Activated T-helper 9 cell treated with anti-CD3 and anti-CD28 coated beads, Interleukin-2, amount 50 U/mL, for 16 hours (primary cell): ENCODE measurements at places on chromosomes 16 and 17.

- DNase-seq: peak; percentile 16
These were observed 13.2 kb downstream of the COPZ2 start for GRCh38 chr17:48024149-48025039.

- no peak for DNase-seq
These were observed 12.4 kb upstream of the P2RX5 start for GRCh38 chr17:3708366-3708765.

DNA sequence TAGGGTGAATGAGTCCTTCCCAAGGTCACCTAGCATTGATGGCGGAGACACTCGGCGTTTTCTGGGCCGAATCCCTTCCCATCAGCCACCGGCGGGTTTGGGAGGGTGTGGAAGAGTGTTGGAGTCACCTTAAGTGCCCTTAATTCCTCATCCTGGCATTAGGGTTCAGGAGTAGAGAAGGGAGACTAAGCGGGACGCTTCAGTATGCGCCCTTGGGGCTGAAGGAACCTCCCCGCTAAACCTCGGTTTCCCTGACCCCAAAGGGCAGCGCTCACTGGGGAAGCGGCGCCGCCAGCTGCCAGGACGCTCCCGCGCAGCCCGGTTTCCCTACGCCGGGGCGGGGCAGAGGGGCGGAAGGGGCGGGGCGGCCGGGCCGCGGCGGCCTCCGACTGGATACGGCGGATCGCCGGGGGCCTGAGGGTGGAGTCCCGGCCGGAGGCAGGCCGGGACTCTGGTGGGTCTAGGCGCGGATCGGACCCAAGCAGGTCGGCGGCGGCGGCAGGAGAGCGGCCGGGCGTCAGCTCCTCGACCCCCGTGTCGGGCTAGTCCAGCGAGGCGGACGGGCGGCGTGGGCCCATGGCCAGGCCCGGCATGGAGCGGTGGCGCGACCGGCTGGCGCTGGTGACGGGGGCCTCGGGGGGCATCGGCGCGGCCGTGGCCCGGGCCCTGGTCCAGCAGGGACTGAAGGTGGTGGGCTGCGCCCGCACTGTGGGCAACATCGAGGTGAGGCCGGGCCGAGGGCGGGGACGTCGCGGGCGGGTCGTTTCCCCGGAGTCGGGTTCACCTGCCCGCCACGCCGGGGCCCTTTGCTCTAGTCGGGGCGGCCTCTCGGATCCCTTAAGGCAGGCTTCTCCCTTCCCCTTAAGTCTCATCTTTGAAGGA, at the start of gene DHRS11:
Gene DHRS11, plus strand, starts transcription at position 446 of the 882 bp plus-strand sequence. Its CDS starts 131 bp downstream, at position 577.
- DNase-seq: peak; percentile 72

DNA sequence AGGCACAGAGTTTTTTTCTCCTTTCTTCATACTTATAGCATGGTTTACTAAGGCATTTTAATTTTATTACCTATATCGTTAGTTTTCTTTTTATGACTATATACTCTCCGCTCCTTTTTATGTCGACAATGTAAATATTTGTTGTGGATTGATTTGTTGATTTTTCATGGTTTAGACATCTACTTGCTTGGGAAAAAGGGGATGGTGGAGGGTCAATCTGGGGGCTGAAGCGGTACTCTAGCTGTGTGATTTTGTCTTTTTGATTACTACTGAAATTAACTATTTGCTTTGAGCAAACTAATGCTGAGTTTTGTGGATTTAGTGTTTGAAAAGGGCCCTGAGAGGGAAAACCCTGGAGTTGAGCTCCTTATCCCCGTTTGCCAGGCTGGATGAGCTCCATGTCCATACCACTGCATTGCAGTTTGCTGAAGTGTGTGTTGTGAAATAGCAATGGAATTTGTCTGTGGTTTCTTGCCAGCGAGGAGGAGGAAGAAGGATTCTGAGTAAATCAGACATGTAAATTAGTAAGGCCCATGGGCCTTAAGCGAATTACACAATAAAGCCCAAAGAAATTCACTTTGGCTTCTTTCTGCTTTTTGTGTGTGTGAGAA, 72.0 kb downstream of the FTO start:
- no peak for DNase-seq

- no peak for DNase-seq
These were observed 2.5 kb upstream of the GINS3 start for GRCh38 chr16:58389724-58390123.

- DNase-seq: peak; percentile 91
These were observed 6.6 kb upstream of the SMARCD2 start for GRCh38 chr17:63848834-63849689.

DNA sequence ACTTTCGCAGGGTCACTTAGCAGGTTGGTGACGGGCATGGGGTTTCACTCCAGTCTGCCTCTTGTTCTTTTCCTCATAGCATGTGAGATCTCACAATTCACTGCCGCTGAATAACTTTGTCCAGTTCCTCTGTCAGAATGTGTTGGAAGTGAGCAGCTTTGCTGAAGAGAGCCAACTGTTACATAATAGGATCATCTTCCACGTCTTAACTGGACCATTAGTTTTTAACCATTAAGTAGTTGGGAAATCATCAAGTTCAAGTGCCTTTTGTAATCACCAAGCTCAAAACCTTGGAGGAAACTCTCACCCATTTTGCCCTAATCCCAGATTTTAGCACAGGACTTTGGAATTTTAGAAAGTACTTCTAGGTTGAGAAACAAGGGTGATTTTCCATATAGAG, 290.6 kb downstream of the WWOX start:
- no peak for DNase-seq

GRCh38 chr16:64011650-64012049, 1110.2 kb downstream of the CDH11 start:
- no peak for DNase-seq

- DNase-seq: peak; percentile 14
These were observed 1.5 kb upstream of the GSE1 start for GRCh38 chr16:85611444-85612190.

GRCh38 chr17:57873261-57874057, 23.6 kb upstream of the MRPS23 start:
- no peak for DNase-seq

DNA sequence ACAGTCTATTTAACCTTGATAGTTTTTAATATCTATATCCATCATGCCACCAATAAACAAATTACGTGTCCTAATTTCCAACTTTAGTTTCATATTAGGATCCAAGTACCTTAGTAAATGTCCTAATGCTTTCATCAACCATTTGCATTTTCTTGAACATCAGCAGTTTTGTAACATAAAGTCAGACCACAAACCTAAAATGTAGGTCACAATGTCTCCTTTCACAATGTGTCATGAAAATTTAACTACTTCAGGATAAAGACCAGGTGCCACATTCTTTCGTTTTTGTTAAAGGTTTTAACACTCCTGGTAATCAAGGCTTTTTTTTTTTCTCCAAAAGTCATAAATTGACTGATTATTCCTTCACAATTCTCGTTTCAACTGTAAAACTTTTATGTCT, 310.7 kb upstream of the PMFBP1 start:
- DNase-seq: no peak

DNA sequence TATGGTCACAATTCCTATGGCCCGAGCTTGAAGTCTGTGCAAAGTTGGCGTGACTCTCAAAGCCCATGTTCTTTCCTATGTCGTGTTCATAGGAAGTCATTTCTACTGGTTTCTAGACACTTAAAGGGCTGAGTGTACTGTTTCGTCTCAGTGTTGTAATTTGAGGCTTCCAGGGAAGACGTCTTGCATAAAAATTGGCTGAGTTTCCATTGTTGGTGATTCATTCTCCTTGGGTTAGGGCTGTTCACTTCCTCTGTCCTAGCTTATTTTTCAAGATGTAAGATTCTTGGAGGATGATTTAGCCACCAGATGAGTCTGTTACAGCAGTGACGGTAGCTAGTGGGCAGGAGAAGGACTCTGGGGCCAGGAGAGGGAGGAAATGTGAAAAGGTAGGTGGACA, 43.1 kb downstream of the PIK3R5 start:
- no peak for DNase-seq

GRCh38 chr17:30933966-30934365, 12.2 kb downstream of the ADAP2 start:
- DNase-seq: no peak

DNA sequence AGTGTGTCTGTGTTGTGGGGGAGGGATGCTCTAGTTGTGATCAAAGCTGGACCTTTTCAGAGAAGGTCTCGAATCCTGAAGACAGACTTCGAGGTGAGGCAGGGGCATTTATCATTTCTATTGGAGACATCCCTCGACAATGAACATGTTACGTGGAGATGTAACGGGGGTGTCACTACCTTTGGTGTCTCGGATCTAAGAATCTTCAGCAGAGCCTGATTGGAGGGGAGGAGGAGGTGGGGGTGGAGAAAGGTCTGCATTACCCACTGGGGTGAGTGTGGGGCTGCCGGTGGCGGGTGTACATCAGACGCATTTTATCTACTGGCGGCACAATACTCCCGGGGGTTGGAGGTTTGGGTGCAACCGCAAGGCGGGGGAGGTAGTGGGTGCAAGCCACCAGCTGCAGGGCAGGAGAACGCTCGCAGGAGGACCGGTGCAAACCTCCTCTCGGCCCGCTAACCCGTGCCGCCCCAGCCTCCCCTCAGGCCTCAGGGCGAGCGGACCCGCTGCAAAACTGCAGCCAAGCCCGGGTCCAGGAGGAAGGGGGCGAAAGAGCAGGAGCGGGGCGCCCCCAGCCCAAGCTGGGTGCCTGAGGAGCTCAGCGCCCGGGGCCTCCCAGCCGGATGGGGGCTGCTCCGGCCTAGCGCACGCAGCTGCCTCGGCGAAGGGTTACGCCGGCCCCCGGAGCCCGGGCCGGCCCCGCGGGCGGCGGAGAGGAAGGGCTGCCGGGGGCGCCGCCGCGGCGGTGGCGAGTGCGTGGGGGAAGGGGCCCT, 735 bp downstream of the ZNF652 start:
- peak; percentile 64 for DNase-seq

GRCh38 chr17:42380935-42381334, 7.3 kb downstream of the STAT3 start:
- no peak for DNase-seq

DNA sequence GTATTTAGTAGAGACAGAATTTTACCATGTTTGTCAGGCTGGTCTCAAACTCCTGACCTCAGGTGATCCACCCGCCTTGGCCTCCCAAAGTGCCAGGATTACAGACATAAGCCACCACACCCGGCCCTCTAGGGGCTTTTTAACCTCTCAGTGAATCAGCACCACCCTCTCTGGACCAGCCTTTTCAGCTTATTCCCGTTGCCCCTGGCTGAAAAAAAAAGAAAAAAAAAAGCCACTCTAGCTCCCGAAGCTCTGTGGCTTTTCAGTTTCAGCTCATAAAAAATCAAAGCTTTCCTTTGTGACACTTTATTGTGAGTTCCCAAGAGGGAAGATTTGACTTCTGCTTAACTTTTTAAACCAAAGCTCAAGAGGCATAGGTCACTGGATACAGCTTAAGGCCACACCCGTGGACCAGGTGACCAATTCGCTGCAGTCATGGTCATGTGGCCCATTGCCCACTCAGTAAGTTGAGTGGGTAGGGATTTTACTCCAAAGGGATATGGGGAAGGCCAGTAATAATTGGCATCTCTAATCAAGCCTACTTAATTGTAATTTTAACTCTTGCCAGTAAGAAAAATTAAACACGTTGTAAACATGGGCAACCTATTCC, 46.6 kb upstream of the MED13 start:
- DNase-seq: no peak

DNA sequence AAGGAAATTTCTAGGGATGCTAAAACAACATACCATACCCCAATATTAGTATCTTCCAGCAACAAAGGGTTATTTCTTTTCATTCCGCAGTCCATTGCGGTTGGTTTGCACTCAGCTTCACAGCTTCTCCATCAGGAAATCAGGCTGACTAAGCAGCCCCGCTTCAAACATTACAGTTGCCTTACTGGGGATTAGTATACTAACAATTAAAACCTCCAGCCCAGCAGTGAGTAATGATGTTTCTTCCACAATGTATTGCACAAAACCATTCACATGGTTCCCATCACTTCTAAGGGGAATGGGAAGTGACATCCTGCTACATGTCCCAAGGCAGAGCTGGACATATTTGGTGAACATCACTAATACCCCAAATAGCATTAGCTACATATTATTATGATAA, 1384.9 kb downstream of the CDH8 start:
- DNase-seq: no peak

DNA sequence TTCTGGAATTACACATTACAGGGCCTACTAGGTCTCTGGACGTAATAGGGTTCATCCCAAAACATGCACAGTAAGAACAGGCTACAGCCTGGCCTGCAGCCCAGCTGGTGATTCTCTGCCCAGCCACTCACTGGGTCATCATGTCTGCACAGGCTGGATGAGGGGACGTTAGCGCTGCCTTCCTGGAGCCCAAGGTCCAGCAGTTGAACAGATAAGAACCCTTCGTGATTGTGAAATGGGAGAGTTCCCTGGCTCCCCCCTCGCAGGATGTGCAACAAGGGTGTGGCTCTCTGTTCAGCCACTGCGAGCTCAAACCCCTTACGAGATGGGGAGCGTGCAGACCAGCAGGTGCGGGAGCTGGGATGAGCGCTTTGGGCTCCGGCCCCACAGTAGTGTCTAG, 200.0 kb upstream of the CDH5 start:
- no peak for DNase-seq

DNA sequence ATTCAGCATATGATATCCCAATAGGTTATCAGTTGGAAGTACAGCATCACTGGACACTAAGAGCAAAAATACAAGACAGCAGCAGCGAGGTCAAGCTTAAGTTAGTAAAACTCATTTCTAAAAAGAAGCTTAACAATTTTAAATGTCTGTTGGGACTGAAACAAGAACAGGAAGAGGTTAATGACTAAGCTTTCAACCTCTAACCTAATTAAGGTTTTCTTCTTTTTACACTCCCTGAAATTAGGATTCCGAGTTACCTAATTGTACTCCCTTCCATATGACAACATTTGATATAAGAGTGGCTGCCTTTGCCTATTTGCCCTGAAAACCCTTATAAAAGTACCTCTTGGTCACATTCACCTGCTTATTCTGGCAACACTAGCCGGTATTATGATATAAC, 34.3 kb downstream of the CPSF4L start:
- no peak for DNase-seq

GRCh38 chr16:25155553-25156460, 44.3 kb downstream of the LCMT1 start:
- DNase-seq: no peak

DNA sequence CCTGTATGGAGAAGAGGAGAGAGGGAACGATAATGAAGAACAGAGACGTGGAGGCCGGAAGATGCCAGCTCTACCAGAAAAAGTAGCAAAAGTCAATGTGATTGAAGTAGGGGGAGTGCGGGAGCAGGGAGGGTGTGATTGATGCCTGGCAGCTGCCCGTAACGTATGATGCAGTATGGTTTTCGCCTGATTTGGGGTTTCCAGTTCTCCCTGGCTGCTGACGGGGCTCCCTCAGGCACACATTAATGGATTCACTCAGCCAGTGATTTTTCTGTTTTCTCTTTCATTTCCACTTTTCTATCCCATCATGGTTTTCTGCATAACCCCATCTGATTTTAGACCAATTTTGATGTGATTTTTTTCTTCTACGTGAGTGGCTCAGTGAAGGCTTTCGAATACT, 62.1 kb downstream of the PRKCA start:
- DNase-seq: no peak
